ENCODE measurements at places on chromosomes 3 and 15.

- no peak for DNase-seq
Observed at GRCh38 chr3:63324621-63325020, 46.5 kb downstream of the SYNPR start.

DNA sequence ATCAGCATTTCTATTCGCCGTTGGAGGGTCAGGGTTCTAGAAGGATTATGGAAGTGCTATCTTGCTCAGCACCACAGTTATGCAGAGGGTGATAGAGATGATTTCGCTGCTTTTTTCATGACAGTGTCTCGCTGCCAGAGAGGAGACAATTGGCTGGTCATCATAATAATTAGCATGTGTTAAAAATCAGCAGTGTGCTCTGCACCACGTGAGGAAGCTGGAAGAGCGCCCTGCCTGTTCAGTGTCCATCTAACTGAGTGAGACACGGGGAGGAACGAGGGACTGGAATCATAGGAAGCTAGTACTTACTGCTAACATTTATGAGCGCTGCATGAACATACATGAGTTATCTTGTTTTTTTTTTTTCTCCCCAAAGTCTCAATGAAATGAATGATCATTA lies 116.2 kb upstream of the PLAAT1 start:
- DNase-seq: no peak

DNA sequence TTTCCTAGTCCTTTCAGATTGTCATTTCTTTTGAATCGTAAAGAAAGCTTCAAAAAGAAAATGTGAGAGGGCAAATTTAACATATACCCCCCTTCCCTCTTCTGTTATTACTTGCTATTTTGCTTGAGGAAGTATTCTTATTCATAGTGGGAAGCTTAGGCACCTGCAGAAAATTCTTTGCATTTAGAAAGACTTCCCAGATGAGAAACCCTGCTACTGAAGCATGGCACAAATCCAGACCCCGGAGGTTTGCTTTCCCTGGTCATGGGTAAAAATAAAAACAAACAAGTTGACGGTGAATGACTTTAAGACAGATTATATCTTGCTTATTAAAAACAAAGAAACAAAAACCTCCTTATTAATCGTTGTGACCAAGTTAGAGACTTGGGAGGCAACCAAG lies 93.9 kb downstream of the IL5RA start:
- no peak for DNase-seq

GRCh38 chr3:16299746-16300145 lies 34.7 kb downstream of the OXNAD1 start:
- no peak for DNase-seq

GRCh38 chr3:181561139-181562031 lies 150.3 kb upstream of the SOX2 start:
- DNase-seq: no peak

DNA sequence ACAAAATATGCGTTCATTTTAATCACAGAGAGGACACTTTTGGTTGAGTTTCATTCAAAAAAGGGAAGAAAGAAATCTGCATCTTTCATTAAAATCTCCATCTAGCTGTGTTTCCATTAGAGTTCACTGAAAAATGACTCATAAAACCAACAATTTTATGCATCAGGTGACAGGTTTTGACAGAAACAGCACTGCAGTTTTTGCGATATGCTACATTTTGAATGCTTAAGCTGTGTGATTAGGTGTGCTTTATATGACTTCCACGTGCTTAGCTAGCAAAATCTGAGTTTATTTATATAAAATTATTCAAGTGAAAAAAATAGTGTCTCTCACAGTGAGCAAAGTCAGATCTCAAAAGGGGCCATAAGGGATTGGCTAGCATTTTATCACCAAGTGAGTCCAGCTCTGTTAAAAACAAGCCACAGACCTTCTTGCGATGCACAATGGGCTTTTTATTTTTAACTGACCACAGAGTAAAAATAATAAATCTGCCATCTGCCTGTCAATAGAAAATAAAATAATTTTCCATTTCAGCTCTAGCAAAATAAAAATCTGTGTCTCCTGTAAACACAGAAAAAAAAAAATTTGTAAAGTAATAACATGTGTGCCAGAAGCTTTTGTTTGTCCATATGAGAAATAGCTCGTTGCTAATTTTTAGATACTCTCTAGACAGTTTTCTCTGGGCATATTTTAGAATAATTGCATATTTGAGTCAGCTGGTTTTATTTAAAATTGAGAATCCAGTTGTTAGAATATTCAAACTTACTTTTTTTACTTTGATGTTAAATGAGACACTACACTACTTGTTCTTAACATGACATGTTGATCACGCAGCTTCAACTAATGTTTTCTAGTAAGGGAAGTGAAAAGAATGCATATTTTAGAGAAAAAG lies 409.8 kb downstream of the ROBO2 start:
- no peak for DNase-seq

DNA sequence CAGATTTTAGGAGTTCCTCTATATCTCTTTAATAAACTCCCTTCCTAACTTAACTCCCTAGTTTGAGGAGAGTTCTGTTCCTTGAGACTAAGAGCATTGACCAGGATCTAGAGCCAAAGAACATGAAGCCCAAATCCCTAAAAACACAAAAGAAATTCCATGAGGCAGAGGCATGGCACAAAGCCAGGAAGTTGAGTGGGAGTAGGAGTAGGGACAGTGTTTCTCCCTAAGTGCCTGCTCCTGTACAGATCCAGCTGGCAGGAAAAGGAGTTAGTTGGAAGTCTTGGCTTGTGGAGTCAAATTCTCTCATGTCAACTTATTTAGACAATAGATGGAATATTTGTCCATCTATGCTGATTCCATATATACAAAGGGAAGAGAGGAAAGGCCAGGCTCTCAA lies 11.4 kb downstream of the ACTC1 start:
- DNase-seq: no peak

GRCh38 chr3:125032100-125032643 lies 23.6 kb downstream of the HEG1 start:
- no peak for DNase-seq

DNA sequence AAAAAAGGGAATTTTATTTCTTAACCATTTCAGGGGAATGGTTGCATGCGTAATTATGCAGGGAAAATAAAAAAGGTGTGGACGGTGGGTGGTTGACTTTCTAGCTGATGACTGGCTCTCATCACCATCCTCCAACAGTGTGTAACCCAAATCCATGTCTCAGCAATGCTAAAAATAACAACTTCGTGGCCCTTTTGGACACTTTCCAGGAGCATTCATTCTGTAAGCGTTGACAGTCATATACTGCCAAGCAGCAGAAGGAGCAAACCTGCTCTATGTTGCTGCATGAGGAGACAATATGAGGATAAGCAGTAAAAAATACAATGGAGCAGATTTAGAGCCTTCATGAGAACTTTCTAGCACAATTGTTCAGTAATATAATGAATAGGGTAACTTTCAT lies 189.1 kb downstream of the ANXA2 start:
- DNase-seq: no peak

GRCh38 chr3:10434938-10435336 lies 70.4 kb downstream of the ATP2B2 start:
- DNase-seq: no peak

DNA sequence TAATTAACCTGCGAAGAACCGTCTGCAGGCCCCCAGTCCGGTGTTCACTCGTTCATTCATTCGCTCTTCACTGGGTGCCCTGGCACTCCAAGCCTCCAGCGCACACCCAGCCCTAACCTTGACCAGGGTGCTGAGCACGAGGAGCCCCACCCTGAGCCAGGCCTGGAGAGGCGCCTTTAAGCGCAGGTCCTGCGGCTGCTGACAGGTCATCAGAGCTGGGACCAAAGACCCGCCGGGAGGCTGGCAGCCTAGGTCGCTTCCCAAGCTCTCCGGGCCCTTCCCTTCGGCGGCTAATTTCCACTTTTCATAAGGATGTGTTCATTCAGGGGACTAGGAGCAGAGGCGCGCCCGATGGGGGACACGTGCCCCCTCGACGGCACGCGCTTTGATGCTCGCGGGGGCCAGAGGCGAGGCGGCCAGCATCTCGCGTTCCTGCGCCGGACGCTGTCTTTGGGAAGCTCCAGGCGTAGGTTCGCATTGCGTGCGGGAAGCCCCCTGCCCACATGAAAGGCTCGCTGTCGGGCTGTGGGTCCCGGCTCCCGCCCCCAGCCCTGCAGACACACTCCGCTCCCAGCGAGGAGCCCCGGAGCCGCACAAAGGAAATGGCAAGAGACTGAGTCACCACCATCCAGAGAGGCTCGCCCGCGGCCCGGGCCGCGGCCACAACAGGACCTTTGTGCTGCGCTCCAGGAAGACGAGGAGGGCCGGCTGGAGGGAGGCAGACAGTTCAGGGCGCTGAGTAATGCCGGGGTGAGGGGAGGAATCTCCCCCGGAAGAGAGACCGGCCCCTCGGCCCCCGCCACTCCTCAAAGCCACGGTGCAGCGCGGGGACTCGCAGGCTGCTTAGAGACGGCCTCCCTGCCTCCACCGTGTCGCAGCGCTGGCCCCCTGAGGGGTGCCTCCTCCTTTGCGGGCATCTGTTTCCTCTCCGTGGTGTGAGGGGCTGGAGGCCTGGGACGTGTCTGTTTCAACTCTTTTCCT lies 266.4 kb upstream of the HES1 start:
- peak; percentile 59 for DNase-seq

GRCh38 chr15:71153823-71154524 lies 38.7 kb downstream of the THSD4 start:
- no peak for DNase-seq

DNA sequence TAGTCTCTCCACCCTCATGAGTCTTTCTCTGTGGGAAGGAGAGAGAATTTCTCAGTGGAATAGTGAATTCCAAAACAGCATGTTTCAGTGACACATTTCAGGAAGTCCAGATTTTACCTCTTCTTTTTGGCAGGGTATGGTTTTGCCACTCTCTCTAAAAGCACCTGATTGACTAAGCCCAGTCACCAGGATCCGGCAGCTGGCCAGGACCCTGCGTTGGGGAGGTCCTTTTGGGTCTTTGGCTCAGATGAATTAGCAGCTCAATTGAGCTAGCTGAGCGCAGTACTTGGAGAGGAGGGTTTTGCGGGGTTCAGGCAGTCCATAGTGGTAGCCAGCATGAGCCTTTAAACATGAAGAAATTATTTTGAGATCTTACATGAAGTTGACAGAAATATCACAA lies 548.2 kb downstream of the PDCD6IP start:
- no peak for DNase-seq

DNA sequence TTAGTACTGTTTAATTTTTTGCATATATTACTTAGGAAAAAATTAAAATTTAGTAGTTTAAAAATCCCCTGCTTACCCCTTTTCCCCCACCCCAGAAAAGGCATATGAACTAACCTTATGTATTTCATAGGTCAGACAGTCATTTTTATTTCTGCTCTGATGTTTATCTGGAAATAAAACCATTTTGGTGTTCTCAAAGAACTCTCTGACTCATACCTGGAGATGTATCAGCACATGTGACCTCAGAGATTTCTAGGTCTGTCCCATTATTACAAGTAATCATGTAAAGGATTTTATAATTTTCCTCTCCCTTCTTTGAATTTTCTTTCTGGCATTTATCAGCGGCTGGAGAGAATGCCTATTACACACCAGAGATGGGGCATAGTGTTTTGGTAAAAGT lies 14.1 kb upstream of the CCR8 start:
- DNase-seq: no peak

- no peak for DNase-seq
Observed at GRCh38 chr15:97992823-97993222, 32.3 kb downstream of the ARRDC4 start.

GRCh38 chr15:38271144-38271543 lies 18.5 kb downstream of the SPRED1 start:
- DNase-seq: no peak

DNA sequence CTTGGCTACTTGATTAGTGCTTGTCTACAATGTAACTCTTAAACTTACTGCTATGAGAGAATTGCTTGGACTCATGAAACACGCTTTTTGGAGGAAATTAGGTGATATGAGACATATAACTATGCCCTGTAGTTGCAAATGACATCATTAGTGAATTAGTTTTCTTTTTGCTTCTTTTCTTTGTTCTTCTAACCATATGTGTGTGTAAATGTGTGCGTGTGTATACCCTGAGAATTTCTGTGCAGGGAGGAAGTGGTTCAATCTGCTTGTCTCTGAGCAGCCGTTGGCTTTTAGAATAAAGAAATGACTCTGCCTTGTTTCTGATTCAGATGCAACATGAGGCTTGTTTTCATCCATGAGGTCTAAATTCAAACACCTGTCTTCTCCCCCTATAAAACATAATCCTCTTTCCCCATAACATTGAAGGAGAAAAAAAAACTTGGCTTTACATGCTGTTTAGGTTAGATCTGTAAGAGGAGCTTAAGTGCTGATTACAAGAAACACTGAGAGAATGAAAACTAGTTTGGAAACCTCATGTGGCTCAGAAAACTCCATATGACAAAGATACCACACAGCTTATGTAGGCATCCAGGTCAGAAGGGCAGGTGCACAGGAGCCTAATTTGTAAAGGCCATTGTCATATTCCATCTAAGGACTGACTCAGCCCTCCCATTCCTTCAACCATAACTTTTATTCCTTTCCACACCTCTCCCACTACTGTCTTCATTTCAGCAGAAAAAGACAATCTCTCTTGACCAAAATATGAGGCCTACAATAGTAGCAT lies 30.5 kb upstream of the BLM start:
- no peak for DNase-seq

DNA sequence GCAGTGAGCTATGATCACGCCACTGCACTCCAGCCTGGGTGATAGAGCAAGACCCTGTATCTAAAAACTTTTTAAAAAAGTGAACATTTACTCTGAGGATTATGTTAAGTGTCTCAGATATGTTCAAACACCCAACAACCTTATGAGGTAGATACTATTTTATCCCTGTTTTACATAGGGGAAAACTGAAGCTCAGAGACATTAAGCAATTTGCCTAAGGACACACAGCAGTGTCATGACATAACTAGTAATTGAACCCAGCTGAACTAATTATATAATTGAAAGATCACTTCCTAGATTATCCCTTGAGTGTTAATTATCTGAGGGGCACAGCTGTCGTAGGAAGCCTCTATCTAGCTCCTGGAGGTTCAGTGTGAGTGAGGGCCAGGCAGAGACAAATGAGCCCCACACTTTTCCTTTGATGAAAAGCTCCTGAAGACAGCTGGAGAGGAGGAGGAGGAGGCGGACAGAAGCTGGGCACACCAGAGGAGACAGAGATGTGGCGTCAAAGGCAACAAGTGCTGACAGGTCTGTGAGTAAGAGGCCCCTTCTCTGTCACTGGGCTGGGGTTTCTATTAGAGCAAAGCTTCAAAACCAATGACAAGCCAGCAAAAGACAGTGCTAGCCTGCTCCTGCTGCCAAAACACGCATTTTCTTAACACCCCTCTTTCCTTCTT lies 20.5 kb downstream of the TRH start:
- no peak for DNase-seq

DNA sequence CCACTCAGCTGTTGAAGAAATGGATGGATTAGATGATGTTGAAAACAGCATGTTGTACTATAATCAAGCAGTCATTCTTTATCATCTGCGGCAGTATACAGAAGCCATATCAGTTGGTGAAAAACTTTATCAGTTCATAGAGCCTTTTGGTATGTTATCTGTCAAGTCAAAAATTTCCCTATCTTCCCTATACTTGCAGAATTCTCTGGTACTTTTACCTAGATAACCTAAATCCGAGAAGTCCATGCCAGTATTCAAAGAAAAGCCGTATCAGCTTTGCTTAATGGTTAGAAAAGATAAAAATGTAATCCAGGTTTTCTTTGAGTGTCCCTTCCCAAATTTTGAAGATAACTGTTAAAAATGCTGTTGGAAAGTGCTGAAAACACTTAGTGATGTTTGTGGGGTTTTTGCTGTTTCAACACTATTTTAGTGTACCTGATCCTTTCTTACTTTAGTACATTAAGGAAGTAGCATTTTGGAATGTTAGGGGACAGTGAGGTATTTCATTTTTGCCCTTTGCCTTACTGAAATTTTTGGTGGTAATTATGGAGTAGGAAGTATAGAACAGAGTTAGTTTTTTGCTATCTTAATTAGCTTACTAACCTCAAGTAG lies 23.8 kb downstream of the CNOT10 start:
- DNase-seq: no peak

- DNase-seq: no peak
Observed at GRCh38 chr15:61649046-61649445, 411.2 kb downstream of the VPS13C start.
